Activated naive CD8-positive, alpha-beta T cell treated with anti-CD3 and anti-CD28 coated beads, Interleukin-2, amount 50 U/mL, for 16 hours (primary cell): ENCODE measurements at places on chromosomes 11 and 22.

GRCh38 chr11:118536726-118537125 is 5.7 kb downstream of the TMEM25 start:
- DNase-seq = no peak

GRCh38 chr11:131663405-131664200 is 293.2 kb downstream of the NTM start:
- DNase-seq = no peak

- DNase-seq = no peak
Observed at GRCh38 chr11:61486011-61486620, 22.4 kb upstream of the LRRC10B start.

- no peak for DNase-seq
Observed at GRCh38 chr11:107731941-107732688, 20.3 kb upstream of the SLN start.

GRCh38 chr11:117855912-117856651 is 20.4 kb downstream of the FXYD6 start:
- DNase-seq = no peak

DNA sequence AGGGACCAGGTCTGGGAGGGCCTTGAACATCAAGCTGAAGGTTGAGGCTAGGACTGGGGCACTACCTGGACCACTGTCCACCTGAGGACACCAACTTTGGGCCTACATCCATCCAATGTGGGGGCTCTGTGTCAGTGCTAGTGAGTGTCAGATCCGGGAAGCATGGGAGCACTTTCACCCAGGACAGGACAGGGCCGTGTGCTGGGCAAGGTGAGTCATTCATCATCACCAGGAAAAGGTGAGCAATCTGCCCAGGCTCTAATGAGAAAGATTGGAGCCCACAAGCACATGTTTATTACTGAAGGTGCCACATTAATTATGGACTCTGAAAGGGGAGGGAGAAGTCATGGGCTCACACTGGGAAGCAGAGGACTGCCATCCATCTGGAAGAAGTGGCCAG is 39.7 kb upstream of the DRD2 start:
- DNase-seq = no peak

- no peak for DNase-seq
Observed at GRCh38 chr11:22082178-22082577, 110.7 kb upstream of the ANO5 start.

DNA sequence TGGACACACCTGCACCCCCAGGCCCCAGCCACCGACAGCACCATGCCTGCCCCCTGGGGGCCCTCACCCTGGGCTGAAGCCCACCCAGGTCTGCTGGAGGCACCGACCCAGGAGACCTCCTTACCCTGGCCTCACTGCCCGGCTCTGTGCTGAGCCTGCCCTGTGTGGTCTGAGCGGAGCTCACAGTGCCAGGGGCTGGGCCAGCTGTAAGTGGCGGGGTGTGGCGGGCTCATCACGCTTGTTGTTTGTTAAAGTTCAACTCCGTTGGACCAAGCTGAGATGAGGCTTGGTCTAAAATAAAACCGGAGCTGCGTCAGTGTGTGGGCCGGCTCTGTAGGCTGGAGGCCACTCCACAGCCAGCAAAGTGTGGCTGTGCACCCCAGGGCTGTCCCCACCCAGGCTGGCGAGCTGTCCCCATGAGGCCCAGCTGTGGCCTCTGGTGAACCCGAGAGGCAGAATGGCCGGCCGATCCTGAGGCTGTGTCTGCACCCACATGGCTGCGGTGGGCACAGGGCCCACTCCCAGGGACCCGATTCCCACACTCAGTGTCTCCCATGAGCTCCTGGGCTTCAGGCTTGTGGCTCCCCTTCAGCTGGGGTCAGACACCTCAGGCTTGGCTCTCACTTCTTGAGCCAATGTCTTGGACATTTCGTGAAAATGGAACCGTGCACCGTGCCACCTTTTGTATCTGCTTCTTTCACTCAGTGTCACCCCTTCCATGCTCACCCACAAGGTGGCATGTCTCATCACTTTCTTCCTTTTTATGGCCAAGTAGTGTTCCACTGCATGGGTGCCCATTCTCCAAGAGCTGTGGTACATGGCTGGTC is 137.9 kb downstream of the CTTN start:
- no peak for DNase-seq

DNA sequence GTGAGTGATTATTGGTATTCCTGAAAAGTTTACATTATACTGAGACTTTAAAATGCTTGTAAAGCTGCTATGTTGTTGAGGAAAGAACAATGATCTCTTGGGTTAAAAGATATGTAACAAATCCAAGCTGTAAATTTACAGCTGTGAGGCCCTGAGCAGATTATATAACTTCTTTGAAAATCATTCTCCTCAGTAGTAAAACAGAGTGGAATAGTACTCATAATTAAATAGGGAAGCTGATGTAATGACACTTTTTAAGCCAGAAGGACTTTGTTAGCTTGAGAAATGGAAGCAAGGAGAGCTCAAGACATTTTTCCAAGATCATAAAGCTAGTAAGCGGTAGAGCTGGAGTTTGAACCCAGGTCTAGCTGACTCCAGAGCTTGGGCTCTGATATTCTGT is 363.9 kb downstream of the TMEM135 start:
- DNase-seq = no peak

DNA sequence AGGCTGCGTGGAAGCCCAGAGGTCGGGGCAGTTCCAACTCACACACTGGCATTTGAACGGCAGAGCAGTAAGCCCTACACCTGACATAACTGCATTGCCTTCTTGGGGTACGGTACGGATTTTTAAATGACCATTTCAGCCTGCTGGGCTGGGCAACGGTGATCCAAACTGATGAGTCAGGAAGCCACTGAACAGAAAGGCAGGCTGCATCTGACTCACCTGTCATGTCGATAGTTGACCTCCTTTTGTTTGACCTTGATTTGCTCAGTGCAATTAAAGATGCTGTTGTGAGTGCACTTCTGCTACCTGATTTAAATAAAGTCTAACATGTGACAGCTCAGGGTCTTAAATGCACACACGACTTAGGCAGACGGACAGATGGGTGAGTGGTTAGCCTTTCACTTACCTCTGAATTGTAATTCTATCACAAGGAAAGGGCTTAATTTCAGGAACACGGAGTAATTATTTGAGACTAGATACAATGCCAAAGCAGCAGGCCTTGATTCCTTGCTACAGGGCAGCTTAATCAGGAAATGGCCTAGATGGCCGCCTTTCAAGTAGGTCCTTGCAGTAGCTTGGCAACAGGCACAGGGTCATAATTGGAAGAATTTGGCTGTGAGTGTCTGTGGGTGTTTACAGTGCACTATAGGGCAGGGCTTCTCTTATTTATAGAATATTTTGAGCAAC is 52.2 kb downstream of the BMAL1 start:
- no peak for DNase-seq

DNA sequence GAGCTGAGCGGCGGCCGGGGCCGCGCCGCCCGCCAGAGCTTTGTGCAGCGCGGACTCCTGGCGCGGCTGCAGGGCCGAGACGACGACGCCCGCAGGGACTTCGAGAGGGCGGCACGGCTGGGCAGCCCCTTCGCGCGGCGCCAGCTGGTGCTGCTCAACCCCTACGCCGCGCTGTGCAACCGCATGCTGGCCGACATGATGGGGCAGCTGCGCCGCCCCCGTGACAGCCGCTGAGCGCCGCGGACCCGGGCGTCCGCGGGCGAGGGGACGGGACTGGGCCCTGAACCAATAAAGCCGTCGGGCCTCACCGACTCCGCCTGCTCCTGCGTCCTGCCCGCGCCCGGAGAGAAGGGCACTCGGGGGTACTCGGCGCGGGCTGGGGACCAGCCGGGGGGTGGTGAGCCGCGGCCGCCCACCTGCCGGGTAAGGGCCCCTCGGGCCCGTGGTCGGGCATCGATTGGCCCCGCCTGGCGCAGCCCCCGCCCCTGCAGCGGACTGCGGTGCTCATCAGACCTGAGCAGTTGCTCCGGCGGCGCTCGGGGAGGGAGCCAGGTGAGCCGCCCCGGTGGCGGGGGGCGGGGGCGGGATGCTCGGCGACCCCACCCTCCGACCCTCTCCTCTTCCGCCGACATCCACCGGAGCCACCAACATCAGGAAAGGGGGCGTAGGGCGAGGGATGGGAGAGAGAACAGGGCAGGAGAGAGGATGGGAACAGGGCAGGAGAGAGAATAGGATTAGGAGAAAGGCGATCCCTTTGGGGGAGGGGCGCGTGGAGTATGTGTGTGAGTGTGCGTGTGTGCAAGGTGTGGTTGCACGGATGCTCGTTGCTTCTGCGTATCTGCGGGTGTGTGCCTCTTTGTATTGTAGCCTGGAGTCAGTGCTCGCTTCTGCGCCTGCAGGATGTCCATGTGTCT is at the start of gene TMEM25:
TMEM25 (plus strand) TSS at position 510 of the 914 bp plus-strand sequence. CDS start 610 bp downstream, outside the sequence.
- DNase-seq = peak; percentile 58

- no peak for DNase-seq
Observed at GRCh38 chr11:117716521-117717440, 80.2 kb downstream of the DSCAML1 start.

DNA sequence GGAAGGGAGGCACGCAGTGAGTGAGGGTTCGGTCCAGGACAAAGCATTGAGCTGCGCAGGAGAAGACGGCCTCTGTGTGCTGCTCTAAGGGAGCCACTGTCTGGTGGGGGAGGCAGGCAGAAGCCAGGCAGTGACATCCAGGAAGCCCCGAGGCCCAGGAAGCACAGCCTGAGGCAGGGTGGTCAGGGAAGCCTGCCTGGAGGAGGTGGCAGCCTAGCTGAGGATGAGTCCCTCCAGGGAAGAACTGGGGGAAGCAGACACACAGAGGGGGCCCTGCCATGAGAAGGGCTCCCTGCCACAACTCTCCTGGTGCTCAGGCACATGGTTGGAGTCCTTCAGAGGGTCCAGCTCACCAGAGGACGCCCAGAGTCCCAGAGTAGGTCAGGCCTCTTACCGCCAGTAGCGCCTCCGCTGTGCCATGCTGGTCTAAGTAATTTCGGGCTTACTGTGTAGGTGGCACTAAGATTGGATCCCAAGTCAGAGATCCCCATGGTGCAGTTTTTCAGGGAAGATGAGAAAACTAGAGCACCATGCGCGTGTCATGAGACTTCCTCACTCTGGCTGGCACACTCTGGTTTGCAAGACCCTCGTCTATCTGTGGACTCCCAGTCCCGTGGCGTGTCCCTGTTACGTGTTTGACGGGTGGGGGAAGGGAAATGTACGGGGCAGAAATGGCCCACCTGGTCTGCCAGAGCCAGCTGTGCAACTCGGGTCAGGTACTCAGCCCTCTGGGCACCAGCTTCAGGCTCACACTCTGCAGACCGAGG is 887.2 kb downstream of the BRD1 start:
- no peak for DNase-seq

DNA sequence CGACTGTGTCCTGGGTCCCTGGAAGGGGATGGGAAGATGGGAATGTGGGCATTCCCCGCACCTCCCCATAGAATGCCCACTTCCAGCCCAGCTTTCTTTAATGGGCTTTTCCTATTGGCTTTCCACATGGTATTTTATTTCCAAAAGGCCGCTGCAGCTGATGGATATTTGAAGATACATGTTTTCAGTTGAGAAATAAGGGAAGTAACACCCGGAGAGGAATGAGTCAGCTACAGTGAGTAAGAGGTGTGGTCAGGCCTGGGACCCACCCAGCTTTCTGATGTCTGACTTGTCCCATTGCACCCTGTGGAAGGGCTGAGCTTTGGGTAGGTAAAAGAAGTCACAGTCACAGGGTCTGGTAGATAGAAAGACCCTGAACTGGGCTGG is 476.9 kb downstream of the MIAT start:
- no peak for DNase-seq

GRCh38 chr11:119586181-119586580 is 142.8 kb downstream of the NECTIN1 start:
- no peak for DNase-seq

- DNase-seq = no peak
Observed at GRCh38 chr11:44006917-44007361, 40.8 kb upstream of the ACCSL start.

- no peak for DNase-seq
Observed at GRCh38 chr11:57698843-57699365, 13.1 kb downstream of the MED19 start.

- DNase-seq = no peak
Observed at GRCh38 chr11:18081551-18081950, 24.3 kb downstream of the SAAL1 start.

GRCh38 chr22:39129746-39130145 is 22.7 kb downstream of the CBX7 start:
- no peak for DNase-seq

GRCh38 chr11:70625582-70626518 is 227.5 kb downstream of the CTTN start:
- no peak for DNase-seq

DNA sequence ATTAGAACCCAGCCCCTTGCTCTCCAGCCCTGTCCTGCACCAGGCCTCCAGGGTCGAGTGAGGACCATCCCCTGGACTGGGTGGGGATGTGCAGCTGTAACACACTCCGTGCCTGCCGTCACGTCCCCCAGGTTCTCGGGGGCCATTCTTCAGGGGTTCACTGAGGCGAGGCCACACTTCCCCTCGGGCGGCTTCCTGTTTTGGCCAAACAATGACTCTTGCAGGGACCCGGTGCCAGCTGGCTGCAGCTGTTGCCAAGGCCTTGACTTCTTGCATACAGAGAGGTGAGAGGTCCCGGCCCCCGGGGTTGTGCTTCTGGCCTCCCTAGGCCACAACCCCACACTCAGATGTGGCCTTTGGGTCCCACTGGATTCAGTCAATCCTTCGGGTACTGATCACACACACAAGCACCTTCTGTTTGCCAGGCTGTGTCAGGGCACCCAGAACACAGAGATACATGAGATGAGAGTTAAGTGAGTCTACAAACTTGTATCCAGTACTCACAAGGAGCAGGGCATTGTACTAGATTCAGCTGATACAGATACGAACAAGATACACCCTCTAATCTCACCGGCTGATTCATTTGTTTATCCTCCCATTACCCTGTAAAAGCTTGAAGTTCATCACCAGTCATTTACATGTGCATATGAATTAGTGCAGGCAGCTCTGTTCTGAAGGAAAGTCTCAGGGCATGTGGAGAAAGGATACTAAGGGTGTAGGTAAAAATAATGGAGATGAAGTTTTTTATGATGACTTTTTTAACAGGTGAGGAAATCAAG is 32.9 kb downstream of the LRRC32 start:
- DNase-seq = no peak
